Activated CD8-positive, alpha-beta memory T cell treated with anti-CD3 and anti-CD28 coated beads for 4 hours (primary cell): ENCODE measurements at places on chromosomes 11 and 22.

DNA sequence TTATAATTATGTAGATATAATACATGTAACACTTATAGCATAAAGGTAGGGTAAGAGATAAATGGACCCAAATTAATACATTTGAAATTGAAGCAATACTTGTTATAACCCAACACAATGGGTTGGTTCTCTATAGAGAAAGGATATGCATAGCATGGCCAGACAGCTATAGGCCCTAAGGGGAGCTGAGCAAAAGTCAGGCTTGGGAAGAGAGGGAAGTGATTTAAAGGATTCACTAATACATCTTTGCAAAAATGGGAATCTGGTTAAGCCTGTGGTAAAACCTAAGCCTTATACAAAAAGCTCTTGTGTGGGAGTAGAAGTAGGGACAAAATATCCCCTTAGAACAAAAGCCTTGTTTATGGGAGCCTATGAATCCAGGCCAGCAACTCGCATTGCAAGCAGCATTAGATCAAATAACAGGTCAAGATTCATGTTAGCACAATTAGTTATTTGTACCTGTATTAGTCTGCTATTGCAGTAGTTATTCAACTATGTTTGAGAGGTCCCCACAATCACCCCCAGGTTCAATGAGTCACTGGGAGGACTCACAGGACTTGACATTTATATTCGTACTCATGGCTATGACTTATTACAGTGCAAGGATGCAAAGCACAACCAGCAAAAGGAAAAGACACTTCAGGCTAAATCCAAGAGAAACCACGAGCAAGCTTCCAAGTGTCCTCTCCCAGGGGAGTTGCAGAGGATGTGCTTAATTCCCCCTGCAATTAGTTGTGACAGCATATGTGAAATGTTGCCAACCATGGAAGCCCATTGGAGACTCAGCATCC lies 144.7 kb upstream of the LMO1 start:
- no peak for DNase-seq

- no peak for DNase-seq
These were observed 18.3 kb upstream of the TALDO1 start for GRCh38 chr11:728901-729491.

- DNase-seq = no peak
These were observed 697 bp upstream of the PAFAH1B2 start for GRCh38 chr11:117143390-117143789.

DNA sequence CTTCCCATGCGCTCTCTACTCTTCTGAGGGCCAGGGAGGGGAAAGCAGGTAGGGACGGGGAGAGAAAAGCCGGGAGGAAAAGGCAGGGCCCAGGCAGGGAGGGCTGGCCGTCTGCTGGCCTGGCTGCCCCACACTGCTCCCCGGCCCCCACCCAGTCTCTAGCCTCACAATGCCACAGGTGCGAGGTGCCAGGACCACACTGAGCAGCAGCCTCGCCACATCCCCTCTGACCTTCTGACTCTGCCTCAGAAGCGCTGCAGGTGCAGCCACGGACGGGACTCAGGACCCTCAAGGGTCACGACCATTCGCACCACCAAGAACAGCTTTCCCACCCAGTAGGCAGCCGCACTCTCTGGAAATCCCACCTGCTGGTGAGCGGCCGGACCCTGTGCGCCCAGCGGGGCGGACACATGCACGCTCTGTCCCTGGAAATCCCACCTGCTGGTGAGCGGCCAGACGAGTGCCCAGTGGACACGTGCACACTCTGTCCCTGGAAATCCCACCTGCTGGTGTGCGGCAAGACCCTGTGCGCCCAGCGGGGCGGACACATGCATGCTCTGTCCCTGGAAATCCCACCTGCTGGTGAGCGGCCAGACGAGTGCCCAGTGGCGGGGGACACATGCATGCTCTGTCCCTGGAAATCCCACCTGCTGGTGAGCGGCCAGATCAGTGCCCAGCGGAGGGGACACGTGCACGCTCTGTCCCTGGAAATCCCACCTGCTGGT lies 20.1 kb downstream of the TOLLIP start:
- DNase-seq = no peak

- DNase-seq = no peak
These were observed 130.8 kb upstream of the SPON1 start for GRCh38 chr11:13831696-13832095.

- no peak for DNase-seq
These were observed 403.2 kb upstream of the DDI1 start for GRCh38 chr11:103633068-103633788.

DNA sequence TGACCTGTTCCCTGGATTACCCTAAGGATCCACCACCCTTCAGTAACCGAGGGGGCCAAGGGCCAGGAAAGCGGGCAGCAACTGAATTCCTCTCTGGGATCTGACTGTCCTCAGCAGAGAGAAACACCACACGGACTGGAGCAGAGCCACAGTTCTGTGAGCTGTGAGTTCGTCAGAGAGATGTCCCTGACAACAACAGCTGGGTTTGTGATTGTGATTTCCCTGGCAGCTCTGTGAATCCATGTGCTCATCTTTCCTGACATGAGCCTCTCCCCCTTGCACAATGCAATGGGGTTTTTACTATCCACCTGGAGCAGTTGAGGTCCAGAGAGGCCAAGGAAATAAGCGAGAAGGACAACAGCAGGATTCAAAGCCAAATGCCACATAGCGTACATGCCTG lies 69.4 kb upstream of the AMPD3 start:
- DNase-seq = no peak

DNA sequence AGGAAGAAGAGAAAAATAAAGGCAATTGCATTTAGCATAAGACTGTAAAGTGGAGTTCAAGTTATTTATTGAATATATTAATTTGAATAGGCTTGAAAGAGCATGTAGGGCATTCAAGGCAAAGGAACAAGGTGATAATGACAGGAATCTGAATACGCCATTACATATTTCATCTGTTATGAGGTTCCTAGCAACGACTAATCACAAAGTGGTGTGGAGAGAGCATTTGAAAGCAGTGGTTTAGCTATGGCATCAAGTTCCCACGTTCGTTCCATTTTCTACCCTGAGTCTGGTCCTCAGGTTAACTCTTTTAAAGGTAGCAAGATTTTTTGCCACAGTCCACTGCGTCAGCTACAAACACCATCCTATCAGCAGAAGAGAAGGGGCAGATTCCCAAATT lies 59.4 kb downstream of the CNTN5 start:
- DNase-seq = no peak

DNA sequence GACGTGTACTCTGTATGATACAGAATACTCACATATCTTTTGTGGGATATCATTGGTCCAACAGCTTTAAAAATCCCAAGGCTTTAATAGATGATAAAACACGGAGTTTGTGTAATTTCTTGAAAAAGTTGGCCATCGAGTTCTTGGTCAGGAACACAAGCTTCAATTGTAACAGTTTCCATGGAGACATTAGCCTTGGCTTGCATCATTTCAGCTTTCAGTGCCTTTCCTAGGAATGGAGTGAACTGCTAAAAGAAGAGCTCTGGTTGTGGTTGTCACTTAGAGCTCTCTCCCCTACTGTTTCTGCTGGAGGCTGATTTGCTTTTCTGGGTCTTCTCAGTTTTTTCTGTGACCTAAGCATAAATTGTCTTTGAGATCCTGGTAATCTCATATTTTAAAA lies 14.2 kb downstream of the BMAL1 start:
- DNase-seq = no peak

DNA sequence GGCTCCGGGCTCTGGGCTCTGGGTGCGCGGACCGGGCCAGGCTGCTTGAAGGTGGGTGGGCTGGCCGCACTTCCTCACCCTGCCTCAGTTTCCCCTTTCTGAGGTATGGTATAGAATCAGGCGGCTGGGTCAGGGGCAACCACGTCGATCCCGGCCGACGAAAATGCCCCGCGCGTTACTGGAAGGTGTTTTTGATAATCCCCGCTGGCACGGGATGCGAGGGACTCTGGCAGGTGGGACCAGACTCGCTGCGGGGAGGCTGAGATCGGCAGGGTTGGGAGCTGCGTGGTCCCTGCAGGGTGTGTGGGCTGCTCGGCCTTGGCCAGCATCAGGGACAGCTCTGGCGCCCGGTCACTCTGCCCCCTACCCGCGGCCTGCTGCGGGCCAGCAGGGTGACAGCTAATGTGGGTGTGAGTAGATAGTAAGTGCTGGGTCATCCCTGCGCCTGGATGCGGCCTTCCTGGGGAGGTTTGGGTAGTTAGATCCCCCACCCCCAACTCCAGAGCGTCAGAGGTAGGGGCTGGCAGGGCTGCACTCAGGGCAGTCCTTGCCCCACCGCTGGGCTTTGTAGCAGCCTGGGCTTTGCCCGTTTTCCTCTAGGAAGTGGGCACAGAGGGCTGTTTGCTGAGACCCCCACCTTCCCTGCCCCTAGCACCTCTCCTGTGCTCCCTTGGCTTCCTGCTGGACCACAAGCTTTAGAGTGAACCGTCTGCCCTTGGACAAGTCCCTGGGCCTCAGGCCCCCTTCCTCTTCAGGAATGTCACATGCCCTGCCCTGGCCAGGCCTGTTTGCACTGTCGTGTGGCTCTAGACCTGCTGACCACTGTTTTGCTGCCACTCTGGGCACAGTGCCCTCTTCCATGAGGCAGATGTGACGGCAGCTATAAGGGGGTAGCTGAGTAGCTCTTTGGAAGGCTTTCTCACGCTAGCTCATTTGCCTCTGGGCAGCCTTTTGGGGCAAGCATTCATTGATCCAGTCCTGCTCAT lies 579 bp downstream of the TANGO2 start:
- no peak for DNase-seq

DNA sequence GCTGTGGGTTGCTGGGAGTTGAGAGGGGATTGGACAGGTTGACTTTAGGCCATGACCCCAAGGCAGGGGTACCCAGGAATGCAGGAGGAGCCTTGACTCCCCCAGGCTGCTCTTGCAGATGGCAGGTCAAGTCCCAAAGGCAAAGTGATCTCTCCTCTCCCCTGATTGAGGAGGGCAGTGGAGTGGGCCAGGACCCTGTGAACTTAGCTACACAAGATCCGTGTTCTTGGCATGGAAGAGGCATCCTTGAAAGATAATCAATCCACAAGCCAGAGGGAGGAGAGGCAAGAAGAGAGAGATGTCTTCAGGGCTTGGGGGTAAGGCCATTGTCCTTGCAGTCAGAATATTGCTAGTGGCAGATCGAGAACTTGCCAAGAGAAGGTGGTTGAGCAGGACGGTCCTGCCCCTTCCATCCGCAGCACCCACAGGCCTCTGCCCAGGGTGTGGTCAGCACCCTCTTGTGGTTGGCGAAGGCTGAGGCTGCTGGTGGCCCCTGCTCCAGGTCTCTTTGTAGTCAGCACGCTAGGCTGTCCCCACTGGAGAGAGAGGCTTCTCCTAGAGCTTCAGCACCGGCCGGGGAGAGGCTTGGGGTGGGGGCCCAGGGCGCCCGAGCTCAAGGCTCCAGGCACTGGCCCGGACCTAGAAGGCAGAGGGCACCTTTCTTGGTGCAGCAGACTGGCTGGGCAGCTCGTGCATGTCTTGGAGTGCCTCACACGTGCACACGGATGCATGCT lies 45.4 kb downstream of the KCNC1 start:
- DNase-seq = no peak

DNA sequence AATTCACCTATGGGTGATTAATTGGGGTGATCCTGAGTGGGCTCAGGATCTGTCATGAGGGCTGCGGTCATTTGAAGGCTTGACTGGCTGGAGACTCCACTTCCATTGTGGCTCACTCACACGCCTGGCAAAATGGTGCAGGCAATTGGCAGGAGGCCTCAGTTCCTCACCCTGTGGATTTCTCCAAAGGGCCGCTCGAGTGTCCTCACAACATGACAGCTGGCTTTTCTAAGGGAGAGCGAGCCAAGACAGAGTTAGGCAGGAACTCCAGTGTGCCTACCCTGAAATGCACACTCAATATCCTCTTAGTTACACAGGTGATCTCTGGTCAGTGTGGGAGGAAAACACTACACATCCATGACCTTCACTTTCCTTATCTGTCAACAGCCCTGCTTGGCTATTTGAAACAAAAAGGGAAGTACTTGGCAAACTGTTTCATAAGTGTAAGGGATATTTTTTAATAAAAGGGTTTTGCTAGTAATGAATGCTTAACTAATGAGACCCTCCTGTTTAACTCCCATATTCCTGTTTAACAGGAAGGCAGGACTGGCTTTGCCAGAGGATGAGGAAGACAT lies 25.7 kb downstream of the OSBP2 start:
- DNase-seq = no peak

DNA sequence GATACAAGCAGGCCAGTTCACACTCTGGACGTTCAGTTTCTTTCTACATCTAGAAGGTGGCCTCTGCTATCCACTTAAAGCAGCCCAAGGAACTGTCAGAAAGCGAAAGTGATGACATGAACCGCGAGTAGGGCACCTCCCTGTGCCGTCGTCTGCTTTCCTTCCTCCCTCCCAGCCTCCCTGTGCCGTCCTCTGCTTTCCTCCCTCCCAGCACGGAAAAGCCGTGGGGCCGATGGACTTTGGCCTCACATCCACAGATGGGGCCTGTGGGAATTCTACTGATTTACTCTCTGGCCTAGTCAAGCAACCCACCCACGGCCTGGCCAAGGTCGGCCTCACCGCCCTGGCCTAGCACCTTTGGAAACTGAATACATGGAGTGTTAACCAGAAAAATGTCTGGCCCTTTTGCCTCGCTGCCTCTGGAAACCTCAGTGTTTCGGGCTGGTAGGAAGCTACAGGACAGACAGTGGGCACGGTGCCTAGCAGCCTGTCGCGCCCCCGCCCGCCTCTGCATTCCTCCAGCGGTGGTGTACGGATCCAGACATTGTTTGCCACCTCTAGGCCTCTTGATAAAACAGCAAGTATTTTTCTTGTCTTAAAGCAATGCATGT lies 14.2 kb downstream of the PEX26 start:
- DNase-seq = no peak

DNA sequence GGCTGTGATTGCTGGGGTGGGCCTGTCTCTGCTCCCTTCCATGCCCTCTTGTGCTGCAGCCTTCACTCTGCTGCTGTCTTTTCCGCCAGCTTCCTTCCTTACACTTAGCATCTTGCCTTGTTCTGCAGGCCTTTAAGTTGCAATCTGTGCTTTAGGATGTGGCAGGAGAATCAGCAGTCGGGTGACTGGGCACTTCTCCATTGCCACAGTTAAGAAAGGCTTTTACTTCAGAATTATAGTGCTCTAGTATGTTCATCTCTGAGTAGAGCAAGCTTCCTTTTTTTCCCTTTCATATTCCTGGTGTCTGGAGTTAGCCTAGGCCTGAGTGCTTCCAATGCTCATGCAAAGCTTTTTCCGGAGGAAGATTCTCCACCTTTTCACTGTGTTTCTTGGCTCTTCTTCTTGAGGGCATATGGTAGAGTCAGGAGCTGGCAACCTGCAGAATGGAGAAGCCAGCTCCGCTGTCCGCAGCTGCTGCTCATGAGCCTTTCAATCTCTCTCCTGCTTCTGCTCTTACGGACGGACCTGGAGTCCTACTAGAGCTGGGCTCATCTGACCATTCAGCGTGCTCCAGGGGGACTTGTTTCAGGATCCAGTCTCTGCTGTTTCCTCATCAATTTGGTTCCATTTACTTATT lies 20.2 kb downstream of the PPP6R2 start:
- no peak for DNase-seq

GRCh38 chr11:2475136-2475918 lies 30.5 kb downstream of the KCNQ1 start:
- DNase-seq = no peak

- DNase-seq = no peak
These were observed 38.3 kb upstream of the CCDC34 start for GRCh38 chr11:27401280-27401832.

- DNase-seq = no peak
These were observed 7.8 kb downstream of the DCPS start for GRCh38 chr11:126311401-126312291.
